ENCODE measurements at places on chromosomes 4 and X. TPM values are rescaled to one million over a fixed set of nuclear protein-coding genes. Genes with fewer than 3 reads are reported as not detected.

AWAT2 gene
- not detected for total RNA-seq

ARHGAP24 gene
- not detected for total RNA-seq

PI4K2B gene
- 15.0 TPM for total RNA-seq

HPGD gene
- total RNA-seq: 2.4 TPM

SLC25A14 gene
- total RNA-seq: 12.9 TPM

SHROOM2 gene
- total RNA-seq: not detected

ANXA10 gene
- not detected for total RNA-seq

PAGE1 gene
- total RNA-seq: not detected

All from CD4-positive, alpha-beta memory T cell (primary cell).